Spinal cord (tissue), 10 donors: ENCODE measurements at places on chromosomes 1 and 21.

DNA sequence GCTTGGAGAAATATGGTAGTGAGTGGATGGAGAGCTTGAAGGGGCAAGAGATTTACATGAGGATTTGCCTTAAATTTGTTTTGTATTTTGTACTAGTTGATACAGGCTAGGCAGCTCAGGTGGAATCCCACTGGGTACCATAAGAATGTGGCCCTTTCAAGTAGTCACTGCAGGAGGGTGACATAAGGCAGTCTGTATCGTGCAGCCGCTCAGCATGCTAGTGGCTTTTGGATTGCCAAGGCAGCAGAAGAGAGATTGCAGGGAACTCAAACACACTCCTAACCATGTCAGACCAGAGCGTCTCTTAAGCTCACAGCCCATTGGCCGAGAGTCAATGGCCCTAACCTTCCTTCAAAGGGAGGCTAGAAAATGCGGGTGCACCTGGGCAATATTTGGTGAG lies 420.0 kb downstream of the ADGRL2 start:
- no peak for DNase-seq

- no peak for DNase-seq
These were observed 3.1 kb downstream of the ESPN start for GRCh38 chr1:6427441-6428390.

- DNase-seq = no peak
These were observed 40.6 kb downstream of the LRRC3 start for GRCh38 chr21:44495611-44496563.

- DNase-seq = no peak
These were observed 110.9 kb downstream of the KCNN3 start for GRCh38 chr1:154759196-154759595.

- no peak for DNase-seq
These were observed 308.8 kb downstream of the NPHP4 start for GRCh38 chr1:5683446-5683845.

DNA sequence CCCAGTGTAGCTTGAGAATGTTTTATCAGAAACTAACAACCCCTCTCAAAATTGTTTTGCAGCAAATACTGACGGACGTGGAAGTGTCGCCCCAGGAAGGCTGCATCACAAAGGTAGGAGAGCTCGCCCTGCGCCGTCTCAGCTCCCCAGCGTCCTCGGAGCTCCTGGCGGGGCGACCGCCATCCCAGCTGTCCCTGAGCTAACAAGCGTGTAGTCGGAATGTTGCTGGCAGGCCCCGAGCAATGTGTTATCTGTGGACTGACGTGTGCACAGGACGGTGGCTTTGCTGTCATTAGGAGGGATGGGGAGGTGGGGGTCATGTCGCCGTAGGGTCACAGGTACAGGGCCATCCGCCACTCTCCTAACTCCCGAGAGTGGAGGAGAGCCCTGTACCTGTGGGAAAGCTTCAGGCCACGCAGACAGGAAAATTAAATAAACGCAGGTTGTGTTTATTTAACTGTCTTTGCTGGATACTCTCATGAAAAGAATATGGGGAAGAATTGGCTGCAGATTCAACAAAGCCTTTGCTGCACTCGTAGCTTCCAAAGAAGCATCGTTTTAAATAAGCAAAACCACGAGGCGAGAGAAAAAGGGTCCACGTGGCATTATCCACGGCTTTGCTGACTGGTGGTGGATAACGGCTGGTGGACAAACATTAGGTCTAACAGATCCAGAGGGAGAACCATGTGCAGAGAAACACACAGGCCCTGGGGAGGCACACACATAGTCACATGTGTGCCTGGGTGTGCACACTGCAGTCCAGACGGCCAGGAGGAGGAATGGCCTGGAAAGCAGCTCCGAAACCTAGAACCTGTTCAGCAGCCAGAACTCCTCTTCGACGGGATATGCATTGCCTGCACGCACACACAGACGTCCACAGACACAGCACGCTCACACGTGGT lies 175.3 kb downstream of the PRDM16 start:
- DNase-seq = no peak

- DNase-seq = no peak
These were observed 97.3 kb downstream of the SPSB1 start for GRCh38 chr1:9389968-9390367.

DNA sequence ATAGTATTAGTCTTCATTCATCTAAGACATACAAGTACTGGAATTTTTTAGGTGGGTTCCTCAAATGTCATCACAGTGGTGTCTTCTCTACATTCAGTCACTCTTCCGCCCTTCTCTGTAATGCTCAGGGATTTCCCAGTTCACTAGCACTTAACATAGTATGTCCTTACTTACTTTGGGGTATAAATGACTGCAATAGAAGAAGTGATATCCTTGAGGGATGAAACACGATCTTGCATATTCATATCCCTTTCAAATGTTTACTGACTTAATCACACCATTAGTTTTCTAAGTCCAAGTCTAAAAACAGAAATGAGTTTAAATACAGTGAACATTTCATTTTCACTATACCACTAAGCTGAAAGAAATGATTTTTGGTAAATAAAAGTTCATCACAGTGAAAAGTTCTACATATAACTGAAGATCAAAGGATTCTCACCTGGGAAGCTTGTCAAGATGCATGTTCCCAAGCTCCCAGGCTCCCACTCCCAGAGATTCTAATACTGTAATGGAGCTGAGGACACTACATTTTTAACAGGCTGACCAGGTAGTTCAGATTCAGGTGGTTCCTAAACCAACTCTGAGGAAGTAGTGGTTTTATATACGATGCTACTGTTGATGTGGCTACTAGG lies 29.7 kb downstream of the MRPL39 start:
- no peak for DNase-seq

- DNase-seq = no peak
These were observed 3.1 kb upstream of the SELENON start for GRCh38 chr1:25796811-25797458.

DNA sequence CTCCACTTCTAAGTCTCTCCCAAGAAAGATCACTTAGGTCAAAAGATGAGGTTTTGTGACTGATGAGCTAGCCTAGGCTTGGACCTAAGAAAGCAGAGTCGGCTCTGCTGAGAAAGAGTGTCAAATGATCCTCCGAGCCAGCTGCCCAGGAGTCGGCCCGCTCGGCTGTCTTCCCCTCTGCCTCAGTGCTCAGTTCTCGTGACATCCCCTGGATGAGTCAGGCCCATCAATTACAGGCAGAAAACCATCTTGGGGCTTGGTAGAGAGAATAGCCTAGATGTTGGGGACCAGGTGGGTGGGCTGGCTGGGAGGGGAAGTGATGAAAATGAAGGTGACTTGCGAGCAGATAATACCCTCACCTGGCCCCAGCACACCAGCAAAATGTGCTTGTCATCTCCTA lies 60.5 kb downstream of the SLC66A1 start:
- no peak for DNase-seq

DNA sequence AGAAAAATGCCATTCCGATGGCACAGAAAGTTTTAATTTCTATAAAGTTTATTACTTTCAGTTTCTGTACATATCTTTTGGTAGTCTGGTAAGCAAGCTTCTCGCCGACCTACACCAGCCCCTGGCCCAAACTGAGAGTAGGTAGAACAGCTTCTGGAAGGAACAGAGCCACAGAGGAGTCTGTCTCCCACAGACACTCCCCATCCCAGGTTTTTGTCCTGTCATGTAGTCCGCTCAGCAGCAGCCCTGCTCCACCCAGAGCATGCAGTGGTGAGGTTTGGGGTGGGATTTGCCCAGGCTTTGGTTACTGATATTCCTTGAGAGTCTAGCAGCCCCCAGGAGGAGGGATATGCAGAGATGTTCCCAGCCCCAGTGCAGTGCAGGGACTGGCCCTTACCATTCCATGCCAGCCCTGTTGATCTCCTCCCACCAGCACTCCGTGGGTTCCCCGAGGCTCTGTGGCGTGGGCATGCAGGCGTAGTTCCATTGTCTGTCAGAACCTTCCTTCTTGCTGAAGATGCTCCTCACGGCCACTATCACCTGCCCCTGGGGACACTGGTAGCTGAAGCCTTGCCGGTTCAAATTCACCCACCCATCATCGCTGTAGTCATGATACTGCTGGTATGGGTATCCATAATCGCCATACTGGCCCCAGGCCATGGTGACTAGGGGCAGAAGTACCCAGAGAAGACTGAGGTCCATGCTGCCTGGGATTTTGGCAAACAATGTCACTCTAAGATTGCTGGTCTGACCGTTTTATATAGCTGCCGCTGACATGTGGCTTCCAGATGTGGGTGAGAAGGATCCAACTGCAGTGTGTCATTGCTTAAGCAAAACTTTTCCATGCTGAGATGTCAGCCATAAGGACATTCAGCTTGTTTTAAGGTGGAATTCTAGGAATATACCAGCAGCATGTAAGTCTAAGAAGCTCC lies at the start of gene DPT:
Gene DPT, minus strand, starts transcription at position 734 of the 932 bp plus-strand sequence. Its CDS starts 32 bp downstream, at position 702.
- no peak for DNase-seq

DNA sequence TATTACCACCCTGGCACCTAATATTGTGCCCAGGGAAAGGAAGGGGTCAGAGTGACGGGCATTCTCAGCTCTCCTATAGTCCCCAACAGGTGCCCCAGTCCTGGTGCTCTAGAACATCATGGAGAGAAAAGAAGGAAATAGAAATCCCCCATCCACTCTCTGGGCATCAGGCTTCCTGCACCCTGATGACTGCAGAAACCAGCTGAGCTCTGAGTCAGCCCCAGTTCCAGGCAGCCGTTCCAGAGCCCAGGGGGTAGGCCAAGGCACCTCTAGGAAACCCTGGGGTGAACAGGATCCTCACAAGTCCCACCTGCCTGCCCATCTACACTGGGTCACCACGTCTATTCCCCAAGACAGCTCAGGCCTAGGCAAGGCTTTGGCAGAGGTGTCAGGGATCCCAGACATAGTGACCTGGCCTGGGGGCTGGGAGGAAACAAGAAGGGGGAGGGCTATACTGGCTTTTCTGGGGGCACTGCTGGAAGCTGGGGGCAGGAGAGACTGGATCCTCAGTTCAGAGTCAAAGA lies 709 bp downstream of the NECTIN4 start:
- no peak for DNase-seq

GRCh38 chr1:80448081-80448480 lies 1352.7 kb upstream of the ADGRL2 start:
- no peak for DNase-seq

GRCh38 chr1:6179564-6180175 lies 451 bp downstream of the CHD5 start:
- no peak for DNase-seq

DNA sequence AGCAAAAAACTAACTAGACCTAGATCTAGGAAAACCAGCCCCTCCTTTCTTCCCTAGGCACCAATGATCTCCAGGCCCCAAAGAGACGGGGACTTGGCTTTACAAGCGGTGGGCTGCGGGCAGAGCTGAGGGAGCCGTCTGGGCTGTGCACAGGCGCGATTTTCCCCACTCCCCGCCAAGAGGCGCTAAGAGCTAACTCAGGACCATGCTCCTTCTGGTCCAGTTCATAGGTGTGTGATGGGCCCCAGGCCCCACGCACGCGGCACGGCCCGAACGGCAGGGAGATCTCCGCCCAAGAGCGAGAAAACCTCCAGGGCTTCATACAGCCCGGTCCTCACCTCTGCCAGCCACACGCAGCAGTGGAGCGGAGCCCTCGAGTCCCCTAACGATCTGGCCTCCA lies 7.5 kb upstream of the GPR153 start:
- DNase-seq = no peak

- no peak for DNase-seq
These were observed 75.1 kb downstream of the DHRS3 start for GRCh38 chr1:12542616-12543592.

DNA sequence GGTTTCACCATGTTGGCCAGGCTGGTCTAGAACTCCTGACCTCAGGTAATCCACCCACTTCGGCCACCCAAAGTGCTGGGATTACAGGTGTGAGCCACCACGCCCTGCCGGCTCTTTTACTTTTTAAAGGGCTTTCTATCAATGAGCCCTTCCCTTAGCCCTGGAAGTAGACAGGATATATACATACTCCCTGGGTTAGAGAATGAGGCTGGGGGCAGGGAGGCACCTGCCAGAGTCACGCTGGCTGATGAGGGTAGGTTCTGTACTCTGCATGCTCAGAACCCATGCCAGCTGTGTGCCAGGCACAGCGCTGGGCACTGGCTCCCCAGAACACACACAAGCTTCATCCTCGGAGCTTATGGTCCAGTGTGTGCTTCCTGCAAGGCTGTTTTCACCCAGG lies 113.6 kb upstream of the IPO9 start:
- no peak for DNase-seq

- DNase-seq = no peak
These were observed 43.0 kb downstream of the SLC9A1 start for GRCh38 chr1:27111626-27112573.

DNA sequence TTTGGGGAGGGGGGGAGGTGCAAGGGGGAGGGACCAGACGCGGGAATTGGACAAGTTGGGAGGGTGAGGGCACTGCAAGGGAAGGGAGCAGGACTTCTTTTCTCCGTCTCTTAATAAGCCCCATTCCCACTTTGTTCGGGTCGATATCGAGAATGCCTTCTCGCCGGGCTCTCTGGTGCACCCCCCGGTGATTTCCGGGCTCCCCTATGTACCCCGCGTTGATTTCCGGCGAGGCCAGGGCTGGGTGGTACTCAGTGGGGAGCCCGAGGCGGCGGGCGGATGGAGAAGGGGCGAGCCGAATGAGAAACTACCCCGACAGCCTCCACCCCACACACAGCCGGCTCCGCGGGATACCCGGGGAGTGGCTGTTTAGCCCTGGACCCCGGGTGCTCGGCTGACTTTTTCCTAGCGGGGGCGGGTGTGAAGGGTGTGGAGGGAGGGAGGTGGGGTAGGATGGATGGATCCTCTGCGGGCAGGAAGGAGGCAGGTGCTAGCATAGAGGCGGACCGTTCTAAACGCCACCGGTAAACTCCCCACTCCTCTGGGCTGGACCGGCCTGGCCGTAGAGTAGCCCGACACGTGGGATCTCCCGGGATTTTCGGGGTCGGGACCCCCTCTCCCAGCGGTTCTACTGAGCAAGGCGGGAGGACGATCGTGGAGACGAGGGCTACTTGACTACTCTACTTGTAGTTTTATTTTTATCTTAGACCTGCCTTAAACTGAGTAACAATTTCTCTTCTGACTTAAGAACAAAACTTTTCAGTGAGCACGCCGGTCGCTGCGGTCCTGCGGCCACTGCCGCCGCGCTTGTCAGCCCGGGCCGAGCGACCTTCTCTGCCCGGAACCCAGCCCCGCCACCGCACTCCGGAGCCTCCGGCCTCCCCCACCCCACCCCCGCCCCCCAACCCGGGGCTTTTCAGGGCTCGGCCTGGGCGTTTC lies 1.0 kb downstream of the RNF220 start:
- peak; percentile 50 for DNase-seq

DNA sequence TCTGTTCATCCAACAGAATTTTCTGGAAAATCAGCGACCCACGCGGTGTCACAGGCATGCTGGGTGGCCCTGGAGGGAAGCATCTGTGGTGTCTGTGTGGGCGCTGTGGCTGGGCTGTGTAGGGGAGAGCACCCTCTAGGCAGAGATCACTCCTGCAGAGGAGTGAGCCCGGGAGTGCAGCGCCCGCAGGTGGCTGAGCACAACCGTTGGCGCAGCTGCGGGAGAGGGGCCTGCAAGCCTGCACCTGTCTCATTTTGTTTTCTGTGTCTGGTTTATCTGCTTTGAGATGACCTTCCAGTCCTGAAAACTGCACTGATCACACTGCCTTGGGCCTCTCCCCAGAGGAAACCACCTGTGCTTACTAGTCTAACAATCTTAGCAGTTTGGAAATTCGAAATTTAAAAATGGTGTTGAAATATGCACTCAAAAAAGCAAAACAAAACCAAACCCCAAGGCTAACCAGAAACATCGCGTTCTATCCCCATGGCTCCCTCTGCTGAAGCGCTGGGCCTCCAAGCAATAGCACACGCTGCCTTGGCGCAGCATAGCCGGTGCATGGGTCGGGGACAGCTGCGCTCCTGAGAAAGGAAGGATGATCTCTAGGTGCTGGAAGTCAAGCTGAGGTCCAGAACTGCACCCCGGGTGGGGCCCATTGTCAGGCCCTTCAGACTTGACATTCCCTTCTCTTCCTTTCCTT lies 4.8 kb downstream of the FAM3B start:
- no peak for DNase-seq
